ENCODE measurements at places on chromosomes 3 and 15.

GRCh38 chr3:45873638-45874037 lies 12.7 kb upstream of the CCR9 start:
- DNase-seq, result no peak

GRCh38 chr3:58206406-58207011 lies 4.3 kb downstream of the DNASE1L3 start:
- peak; percentile 39 for DNase-seq

- no peak for DNase-seq
Measured at GRCh38 chr3:59540696-59541095, 490.9 kb upstream of the CFAP20DC start.

- DNase-seq, result no peak
Measured at GRCh38 chr3:39780352-39780751, 29.1 kb upstream of the MYRIP start.

GRCh38 chr15:64010719-64011118 lies 35.6 kb downstream of the DAPK2 start:
- DNase-seq, result peak; percentile 69

DNA sequence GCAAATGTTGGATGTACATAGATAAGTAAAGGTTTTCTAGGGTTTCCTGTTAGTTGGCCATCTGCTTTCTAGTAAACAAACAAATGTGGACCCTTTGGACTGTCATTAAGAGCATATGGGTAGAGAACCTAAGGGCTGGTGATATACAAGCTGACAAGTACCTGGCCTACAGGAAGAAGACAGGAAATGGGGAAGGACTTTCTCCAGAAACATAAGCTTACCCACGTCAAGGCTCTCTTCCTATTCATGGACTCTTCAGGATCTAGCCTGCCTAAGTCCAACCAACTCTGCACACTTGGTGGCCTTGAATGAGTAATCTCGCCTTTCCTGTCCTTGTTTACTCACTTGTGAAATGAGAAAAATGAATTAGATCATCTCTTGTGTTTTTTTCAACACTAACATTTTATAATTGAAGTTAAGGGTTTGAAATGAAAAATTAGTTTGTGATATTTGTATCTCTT lies 22.2 kb upstream of the GOLIM4 start:
- DNase-seq, result no peak

GRCh38 chr15:69841113-69841828 lies 256.4 kb downstream of the TLE3 start:
- no peak for DNase-seq

DNA sequence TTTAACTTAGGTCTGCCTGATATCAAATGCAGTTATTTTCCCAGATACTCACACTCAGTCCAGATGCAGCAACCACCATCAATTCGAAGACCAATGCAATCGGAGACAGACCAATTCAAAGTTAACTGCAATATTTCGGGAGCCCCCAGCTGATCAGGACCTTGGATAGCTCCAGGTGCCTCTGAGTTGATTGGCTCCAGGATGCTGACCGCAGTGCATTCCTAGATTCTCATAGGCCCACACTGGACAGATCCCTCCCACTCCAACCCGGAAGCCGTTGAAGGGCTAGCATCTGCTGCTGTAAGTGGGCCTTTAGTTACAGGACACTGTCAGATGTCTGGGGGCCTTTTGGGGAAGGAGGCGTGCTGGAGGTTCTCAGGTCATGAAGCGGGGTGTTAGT lies 89.5 kb upstream of the ATP2B2 start:
- DNase-seq, result no peak

DNA sequence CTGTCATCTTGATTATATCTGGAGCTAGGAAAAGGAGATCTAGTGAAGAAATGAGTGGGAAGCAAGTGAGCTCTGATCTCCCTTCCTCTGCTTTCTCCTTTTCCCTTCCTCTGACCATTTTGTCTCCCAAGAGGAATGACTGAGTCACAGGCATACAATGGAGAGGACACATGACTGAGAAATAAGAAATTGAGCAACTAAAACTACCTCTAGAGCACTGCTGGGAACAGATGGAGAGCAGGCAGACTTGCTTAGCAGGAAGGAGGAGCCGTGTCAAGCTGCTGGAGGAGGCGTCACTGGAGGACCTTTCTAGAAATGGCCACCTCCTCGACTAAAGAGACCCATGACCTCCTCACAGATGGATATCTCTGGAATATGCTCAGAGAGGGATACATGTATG lies 66.9 kb upstream of the MYO5C start:
- no peak for DNase-seq

GRCh38 chr15:70375586-70375985 lies 277.9 kb upstream of the TLE3 start:
- DNase-seq, result no peak

- no peak for DNase-seq
Measured at GRCh38 chr3:42942693-42943092, 36.4 kb upstream of the GASK1A start.

- no peak for DNase-seq
Measured at GRCh38 chr15:95884276-95884675, 446.2 kb upstream of the NR2F2 start.

DNA sequence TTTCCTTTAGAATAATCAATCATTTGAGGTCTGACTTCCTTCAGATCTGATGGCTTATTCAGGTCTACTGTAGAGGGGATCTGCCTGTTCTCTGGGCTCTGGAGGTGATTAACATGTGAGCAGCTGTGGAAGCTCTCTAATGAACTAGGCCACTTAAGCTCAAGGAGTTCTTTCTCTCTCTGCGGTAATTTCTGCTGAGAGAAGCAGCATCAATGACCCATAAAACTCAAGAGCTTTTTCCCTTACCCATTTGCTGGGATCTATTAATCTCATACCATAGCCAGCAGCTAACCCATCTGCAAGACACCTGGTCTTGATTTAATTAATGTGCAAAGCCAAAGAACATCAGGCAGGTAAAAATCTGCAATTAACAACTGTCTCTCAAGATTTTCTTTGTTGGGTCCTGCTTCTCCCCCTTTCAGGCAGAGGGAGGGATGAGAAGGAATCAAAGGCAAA lies 73.2 kb upstream of the DLG1 start:
- no peak for DNase-seq

GRCh38 chr15:51736069-51736468 lies 1.4 kb downstream of the LYSMD2 start:
- DNase-seq, result no peak

DNA sequence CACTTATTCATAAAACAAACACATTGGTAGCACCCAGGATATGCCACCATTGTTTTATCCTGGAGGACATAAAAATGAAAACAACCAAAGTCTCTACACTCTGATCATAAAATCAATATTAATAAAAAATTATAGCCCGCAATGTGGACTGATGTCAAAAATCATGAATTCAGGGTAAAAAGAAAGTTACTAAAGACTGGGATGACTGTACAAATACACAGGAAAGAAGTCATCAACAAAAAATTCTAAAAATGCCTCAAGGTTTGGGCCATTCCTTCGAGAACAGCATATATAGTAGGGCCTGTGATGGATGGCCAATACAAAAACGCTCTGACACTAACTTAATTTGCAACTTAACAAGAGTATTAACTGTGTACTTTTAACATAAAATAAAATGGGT lies 76.8 kb downstream of the THBS1 start:
- no peak for DNase-seq

DNA sequence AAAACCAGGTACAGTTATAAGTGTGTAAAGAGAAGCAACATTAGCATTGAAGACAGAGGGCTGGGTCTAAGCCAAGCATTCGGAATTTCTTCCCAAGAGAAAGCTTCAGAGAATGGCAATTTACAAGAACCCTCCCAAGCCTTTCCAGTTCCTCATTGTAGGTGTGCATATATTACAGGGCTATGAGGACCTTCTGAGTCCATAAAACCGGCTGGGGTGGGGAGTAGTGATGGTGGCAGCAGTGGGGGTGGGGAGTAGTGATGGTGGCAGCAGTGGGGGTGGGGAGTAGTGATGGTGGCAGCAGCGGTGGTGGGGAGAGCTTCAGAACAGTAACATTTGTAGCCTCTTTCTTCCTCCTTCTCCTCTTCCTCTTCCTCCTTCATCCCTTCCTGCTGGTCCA lies 368.7 kb upstream of the UMPS start:
- DNase-seq, result no peak

DNA sequence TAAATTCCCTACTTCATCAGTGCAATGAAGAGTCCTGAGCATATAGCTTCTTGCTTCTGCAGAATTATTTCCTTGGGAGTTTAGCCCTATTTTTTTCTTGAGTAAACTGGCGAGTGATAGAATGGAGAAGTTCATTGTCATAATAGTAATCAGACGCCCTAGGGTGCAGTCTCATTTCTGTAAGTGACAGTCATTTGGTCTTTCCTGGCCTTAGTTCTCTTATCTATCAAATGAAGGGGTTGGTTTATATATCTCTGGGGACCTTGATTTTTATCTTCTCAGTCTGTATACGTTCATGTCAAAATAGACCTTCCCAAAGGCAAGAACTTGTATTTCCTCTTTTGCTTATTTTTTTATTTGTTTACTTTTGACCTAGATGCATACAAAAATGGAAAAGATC lies 9.9 kb upstream of the ALPK3 start:
- no peak for DNase-seq

- DNase-seq, result no peak
Measured at GRCh38 chr15:81387621-81388435, 13.8 kb upstream of the TMC3 start.

DNA sequence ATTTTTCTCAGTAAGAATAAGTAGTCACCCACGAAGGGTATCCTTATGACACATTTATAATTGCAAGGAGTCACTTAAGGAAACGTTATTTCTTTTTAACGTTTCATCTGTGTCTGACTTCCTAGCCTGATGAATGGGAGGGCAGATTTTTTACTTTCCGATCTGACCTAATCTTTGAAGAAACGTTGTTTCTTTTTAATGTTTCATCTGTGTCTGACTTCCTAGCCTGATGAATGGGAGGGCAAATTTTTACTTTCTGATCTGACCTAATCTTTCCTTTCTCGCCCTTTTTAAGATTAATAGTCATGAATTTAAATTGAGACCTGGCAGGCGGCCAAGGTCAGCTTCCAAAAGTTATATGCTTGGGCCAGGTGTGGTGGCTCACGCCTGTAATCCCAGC lies 3.0 kb upstream of the KLHL6 start:
- no peak for DNase-seq

DNA sequence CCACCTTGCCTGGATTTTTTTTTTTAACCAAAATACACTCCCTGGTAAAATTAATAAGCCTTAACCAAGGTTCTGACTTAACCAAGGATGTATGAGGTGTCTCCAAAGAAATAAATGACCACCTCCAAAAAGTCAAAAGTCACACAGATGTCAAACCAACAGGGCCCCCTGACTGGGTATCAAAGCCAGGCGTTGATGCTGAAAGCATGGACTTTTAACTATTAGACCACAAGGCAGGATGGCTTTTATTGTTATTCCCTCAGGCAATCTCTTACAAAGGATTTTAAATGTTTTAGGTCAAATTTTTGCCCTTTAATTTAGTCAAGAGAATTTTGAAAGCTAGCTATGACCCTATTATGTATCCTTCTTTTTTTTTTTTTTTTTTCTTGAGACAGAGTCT lies 60.4 kb downstream of the OSTN start:
- no peak for DNase-seq

DNA sequence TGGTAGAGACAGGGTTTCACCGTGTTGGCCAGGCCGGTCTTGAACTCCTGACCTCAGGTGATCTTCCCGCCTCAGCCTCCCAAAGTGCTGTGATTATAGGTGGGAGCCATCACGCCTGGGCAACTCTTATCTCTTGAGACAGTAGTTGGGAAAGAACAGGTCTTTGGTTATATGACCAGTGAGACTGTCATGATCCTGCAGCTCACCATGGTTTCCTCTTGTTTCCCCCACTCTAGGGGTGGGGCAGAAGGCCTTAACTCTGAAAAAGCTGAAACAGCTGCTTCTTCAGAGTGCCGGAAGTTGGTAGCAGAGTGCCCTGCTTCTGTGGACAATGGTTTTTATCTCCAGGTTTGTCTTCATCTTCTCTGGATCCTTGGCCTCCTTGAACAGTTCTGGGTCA lies 4.7 kb upstream of the TYRO3 start:
- DNase-seq, result no peak

- DNase-seq, result no peak
Measured at GRCh38 chr3:94308767-94309166, 245.9 kb downstream of the NSUN3 start.

DNA sequence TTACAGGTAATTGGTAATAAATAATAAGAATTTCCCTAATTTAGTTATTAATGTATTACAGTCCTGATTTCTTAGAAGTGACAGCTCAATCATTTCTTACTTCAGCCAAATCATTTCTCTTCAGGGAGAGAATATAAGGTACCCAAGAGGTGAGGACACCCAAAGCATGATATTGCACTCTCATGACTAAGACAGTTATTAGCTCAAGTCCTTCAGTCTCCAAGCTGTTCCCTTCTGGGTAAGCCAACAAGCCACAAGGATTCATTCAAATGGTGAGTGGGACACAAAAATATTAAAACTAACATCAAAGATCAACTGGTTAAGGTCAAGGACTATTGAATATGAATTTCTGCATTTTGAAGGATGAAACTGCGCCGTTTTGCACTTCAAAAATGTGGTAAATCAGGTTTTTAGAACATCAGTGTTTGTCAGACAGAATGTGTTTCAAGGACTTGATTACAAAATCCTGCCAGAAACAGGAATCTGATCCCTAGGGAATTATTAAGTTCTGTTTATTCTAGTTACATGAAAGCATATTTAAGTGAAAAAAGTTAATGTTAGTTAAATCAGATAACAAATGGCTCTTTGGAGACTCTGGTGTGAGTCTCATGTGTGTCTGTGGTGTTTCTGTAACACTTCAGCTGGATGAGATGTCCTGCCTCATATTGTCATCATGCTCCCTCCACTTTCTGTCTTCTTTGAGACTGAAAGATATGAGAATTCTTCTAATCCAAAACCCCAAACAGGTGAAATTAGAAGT lies 101.7 kb upstream of the COL8A1 start:
- no peak for DNase-seq

DNA sequence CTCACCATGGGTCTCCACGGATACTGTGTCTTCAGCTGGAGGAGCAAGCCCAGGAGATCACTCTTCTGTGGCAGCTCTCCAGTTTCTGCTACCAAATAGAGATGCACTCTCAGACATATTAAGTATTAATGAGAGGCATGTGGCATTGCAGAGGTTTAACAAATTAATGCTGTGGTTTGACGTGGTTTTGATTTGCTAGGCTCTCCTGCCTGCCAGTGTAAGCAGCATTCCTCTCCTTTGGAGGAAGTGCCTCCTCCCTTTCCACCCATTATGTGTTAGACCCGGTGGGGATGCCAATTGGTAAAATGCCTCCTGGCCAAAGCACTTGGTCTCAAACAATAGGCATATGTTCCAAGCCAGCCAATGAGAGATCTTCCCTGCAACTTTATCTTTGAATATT lies 124.8 kb downstream of the MYLK start:
- no peak for DNase-seq

DNA sequence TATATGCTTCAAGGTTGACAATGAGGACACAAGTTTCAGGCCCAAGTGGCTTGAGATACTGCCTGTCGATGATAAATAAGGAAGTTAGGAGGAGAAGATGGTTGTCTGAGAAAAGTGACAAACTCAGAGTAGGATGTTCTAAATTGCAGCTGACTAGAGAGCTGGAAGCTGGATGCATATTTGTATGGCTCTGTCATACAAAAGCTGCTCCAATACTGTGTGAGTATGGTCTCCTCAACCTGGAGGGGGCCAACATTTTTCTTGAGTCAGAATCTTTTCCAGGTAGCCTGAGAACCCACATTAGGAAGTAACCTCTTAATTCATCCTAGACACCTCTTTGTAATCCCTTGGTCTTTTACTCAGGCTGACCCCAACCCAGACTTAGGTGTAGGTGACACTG lies 28.4 kb upstream of the TPRG1 start:
- DNase-seq, result no peak

GRCh38 chr15:23401627-23402026 lies 45.4 kb downstream of the GOLGA6L2 start:
- DNase-seq, result no peak
